Cerebellar cortex (tissue), 1 donor: ENCODE measurements at places on chromosomes 5 and 9.

DNA sequence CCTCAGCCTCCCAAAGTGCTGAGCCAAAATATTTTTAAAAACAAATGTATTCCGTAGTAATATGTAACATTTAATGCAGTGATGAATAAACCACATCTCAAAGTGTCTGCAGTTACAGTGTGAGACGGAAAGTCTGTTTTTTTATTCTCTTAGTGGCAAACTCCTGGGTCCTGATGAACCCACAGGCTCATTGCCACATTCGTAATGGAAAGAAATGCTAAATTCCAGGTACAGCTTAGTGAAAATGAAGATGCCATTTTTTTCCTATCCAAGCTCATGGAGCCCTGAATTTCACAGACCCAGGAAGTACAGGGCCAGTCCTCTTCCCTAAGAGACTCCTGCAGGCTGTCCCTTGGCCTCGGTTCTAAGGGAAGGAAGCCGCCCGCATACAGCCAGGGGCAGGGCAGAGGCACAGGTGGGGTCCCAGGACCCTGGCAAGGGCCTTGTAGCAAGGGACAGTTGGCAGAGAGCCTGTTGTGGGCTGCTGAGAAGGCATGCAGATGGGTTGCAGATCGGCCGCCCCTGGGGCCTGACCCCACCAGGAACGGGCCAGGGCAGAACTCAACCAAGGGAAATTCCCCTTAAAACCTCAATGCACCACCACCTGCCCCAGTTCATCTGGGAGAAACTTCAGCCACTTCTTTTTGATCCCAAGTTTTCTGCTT is 36.2 kb downstream of the IPPK start:
- no peak for DNase-seq

DNA sequence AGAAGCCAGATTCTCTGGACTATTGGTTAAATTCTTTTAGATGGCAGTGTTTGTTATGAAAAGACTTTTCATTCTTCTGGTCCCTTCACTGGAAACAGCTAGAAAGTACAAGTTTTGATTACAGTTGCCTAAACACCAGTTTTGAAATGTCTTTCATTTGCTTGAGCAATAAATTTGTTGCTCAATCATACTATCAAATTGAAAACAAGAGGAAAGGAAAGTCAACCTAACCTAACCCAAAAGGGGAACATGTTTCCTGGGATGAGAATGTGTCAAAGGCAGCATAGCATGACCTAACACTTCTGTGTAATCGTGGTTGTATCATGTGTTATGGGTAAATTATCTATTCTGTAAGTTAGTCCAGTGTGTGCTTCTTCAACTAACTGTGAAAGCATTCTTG is 213.2 kb downstream of the TMC1 start:
- no peak for DNase-seq

GRCh38 chr9:84492366-84493159 is 152.0 kb upstream of the SLC28A3 start:
- no peak for DNase-seq

GRCh38 chr5:64458948-64459347 is 46.9 kb upstream of the RGS7BP start:
- no peak for DNase-seq

GRCh38 chr5:133709209-133709725 is 96.9 kb upstream of the FSTL4 start:
- DNase-seq: peak; percentile 15

DNA sequence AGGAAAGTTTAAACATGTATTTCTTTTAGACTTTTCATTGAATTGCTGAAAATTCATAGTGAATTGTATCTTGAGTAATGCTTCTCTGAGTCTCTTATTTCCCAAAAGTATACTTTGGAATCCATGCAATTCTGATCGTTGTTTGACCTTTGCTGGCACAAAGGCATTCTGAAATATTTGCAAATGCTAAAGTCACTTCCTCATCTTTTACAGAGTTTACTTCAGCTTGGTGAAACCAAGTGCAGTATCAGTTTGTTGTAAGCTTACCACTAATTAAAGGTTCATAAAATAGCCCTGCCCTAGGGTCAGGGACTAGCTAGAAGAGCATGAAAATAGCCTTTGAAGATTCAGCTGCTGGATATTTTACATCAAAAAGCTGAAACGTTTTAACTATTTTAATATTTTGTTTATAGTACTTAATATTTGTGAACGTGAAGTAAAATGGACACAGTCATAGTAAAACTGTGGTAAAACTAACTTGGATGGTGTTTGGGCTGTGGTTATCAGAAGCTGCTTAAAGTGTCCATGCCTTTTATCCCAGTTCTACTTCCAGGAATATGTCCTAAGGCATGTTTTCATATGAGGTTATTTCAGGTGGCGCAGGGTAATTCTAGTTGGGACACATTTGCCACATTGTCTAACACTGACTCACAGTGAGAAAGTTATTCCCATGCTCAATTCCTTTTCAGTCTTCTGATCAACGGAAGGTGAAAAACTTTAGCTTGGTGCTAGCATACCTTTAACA is 45.3 kb downstream of the SLC22A5 start:
- no peak for DNase-seq

DNA sequence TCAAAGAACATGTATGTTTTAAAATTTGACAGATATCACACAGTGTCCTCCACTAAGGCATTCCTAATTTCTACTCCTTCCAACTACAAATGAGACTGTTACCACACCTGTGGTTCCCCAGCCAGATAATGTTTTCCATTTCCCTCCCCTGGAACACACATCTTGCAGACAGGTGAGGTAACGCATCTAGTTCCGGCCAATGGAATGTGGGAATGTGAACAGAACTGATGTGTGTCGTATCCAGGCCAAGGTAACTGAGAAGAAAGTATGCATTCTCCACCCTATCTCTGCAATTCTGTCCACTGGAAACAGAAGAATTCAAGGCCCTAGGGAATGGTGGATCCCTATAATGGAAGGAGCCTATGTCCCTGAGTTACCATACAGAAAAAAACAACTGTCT is 19.9 kb upstream of the NR4A3 start:
- no peak for DNase-seq
